ENCODE measurements at places on chromosomes 2 and 18.

- DNase-seq = no peak
Observed at GRCh38 chr18:45828917-45829811, 3.7 kb downstream of the SIGLEC15 start.

DNA sequence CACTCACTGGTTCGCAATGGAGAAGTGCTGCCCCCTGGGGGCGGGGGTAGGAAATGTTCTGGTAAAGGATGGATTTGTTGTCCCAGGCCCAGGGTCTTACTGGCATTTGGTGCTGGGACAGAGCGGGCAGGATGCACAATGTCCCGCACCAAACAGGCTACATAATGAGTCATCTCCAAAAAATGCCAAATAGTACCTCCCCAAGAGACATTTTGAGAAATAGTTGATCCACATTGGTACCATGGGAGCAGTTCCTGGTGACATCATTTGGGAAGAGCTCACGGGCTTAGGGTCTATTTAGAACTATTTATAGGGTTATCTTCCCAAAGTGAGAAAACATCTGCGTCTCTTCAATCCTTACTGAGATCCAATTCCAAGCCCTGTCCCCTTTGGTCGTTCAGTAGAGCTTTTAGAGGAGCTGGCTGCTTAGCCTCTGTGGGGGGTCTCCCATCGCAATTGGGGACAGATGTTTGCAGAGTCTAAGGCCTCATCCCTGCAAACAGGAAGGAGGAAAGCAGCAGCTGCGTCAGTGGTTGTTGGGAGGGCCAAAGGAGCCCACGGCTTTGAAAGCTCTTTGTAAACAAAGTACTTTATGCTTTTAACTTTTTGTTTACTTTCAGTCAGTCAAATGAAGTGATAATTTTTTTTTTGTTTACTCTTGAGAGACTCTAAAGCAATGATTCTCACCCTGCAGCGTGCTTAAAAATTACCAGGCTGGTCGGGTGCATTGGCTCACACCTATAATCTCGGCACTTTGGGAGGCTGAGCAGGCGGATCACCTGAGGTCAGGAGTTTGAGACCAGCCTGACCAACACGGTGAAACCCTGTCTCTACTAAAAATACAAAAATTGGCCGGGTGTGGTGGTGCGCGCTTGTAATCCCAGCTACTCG is 49.3 kb downstream of the GREB1 start:
- no peak for DNase-seq

GRCh38 chr2:109662889-109663288 is 48.7 kb downstream of the SOWAHC start:
- DNase-seq = no peak

GRCh38 chr2:182444806-182445205 is 18.0 kb upstream of the PDE1A start:
- DNase-seq = no peak

DNA sequence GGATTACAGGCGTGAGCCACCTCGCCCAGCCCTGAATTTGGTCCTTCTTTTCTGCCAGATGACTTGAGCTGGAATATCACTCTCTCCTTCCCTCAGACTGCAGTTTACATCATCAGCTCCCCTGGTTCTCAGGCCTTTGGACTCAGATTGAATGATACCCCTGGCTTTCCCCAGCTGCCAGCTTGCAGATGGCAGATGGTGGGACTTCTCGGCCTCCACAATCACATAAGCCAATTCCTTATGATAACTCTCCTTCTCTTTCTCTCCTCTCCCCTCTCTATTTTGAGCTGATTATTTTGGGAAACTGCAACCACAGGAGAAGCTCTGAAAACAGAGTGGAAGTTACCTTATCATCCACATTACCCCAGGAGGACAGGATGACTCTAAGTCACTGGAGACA is 33.4 kb upstream of the ATP8B1 start:
- DNase-seq = no peak

- DNase-seq = no peak
Observed at GRCh38 chr18:51339856-51340255, 142.4 kb upstream of the MEX3C start.

DNA sequence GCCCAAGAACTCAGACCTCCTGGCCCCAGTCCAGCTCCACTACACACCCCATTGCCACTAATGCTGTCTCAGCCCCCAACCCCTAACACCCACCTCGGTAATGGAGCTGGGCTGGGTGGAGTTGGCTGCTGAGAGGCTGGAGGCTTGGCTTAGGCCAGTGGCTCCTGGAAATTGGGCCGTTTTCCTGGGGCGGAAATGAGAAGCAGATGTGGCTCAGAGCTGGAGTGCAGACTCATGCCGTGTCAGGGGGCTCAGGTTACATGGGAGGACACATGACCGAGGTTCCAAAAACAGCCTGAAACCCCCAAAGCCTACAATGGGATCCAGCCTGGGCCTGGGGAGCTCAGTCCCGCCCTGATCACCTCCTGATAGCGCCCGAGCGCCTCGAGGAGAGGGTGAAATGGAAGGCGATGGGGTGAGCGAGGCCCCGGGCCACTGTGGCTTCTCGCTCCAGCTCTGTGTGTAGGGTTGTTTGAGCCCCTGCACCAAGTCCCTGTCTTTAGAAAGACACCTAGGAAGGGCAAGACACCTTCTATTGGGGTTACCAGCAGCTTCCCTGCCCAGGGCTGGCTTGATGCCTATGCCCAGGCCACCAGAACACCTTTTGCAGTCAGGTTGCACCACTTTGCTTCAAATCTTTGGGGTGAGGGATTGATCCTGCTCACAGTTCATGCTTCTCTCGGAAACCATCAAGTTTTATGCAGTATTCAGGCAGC is 175.7 kb upstream of the HAAO start:
- DNase-seq = no peak

- DNase-seq = no peak
Observed at GRCh38 chr2:162591403-162592083, 247.0 kb downstream of the KCNH7 start.

DNA sequence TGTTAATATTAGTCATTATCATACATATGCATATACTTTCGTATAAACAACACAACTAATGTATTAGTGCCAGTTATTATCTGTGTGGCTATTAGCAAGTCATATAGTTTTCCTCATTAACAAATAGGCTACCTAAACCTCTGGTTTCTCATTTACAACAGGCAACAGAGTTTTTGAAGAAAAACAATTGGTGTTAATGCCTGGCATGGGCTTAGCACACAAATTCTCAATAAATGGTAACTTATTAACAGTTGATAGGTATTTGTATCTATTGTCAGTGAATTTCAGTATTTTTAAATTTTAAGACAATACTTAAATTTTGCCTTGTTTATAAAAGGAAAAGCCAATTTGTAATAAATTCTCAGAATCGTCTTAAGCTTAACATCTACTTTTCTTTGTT is 182.5 kb downstream of the PMAIP1 start:
- no peak for DNase-seq

GRCh38 chr2:85502720-85503119 is 36.2 kb upstream of the MAT2A start:
- no peak for DNase-seq

GRCh38 chr2:118530976-118531375 is 316.5 kb downstream of the EN1 start:
- no peak for DNase-seq

GRCh38 chr18:79378536-79379250 is 17.0 kb upstream of the NFATC1 start:
- no peak for DNase-seq

GRCh38 chr2:132691556-132691955 is 21.6 kb upstream of the LYPD1 start:
- DNase-seq = no peak

GRCh38 chr2:165593081-165593480 is 123.6 kb downstream of the CSRNP3 start:
- DNase-seq = no peak

DNA sequence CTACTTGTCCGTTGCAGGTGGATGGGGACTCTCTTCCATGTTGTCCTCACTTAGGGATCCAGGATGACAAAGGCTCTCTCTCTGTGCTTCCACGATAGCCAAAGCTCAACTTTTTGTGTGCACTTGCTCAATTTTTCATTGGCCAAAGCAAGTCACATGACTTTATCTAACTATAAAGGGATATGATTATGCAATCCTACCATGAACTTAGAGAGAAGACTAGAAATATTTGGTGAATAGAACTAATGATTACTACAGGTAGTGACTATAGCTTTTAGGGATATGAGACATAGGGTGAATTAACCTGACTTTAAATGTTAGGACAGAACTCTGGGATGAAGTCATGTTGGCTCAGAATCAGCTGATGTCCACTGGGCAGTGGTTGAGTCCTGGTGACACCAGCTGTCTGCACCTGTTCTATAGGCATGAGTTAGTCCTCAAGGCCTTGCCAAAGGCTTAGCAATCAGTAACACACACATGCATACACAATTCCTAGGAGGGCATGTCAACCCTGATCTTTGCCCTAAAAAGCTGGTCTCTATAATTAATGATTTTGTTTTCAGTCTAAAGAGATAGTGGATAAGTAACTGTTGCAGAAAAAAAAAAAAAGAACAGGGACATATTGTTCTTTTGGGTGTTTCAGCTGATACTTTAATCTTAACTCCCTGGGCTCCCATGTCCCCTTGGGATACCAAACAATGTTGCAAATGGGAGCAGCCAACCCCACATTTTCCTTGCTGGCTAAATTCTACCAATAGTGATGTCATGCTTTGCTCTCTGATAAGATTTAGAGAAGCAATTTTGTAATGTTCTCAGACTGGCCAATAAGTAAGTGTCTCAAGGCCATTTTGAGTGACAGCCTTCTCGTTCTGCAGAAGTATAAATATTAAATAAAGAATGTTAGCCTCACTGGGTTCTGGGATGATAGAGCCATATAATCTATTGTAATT is 12.5 kb upstream of the HK2 start:
- no peak for DNase-seq

DNA sequence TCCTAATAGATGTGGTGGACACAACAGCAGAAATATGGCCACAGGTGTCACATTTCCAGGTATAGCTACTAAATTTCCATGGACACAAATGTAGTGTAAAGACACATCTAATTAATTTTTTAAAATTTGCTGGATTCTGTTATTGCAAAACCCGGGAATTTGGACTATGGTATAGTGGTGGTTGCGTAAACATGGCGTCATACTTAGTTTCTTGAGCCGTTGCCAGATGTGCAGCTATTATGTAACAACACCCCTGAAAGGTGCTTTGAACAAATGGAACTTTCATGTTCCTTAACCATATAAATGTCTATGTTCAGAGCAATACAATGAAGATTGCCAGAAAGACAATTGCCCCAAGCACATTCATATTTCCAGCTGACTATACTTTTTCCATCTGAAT is 85.9 kb downstream of the HRH4 start:
- no peak for DNase-seq

- DNase-seq = no peak
Observed at GRCh38 chr18:78090584-78090983, 840.9 kb downstream of the GALR1 start.

GRCh38 chr18:44750774-44751173 is 70.1 kb downstream of the SETBP1 start:
- DNase-seq = no peak

DNA sequence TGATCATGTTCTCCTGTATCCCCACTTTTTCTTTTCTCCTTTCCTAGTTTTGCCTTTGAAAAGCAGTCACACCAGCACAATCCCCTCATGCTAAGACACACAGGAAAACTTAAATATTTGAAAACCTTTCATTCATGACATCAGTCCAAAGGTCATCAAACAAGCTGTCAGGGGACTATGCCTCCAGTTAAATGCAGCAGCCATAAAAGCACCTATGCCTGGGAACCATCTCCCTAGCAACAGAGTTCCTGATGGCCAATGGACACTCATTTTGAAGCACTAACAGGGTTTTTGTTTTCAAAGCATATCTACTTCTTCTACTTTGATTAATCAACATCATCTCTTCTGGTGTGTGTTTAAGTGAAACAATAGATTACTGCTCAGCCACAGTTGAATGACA is 286.4 kb upstream of the PARD3B start:
- DNase-seq = no peak

DNA sequence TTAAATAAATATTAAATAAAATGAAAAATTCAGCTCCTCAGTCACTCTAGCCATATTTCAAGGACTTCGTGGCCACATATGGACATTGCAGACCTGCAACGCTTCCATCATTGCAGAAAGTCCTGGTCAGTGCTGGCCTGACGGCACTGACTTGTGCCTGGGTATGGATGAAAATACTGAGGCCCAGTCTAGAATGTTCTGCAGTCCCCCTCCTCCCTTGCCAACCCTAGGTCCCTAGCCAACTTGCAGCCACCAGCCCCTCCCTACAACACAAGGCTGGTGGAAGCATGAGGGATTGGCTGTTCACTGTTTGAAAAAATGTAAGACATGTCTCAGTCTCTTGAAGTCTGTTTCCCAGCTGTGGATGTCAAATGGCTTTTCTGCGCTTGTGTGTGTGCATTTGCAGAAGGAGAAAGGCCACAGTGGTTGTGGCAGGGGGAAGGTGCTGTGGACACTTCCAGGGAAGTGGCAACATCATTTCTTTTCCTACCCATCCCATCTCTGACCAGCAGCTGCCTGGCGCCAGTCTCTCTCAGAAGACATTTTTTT is 9.9 kb downstream of the IGFBP5 start:
- DNase-seq = no peak

- DNase-seq = no peak
Observed at GRCh38 chr18:59546188-59546587, 151.0 kb downstream of the CCBE1 start.

- DNase-seq = no peak
Observed at GRCh38 chr2:152391318-152391717, 56.3 kb downstream of the FMNL2 start.

GRCh38 chr2:9102861-9103662 is 99.6 kb upstream of the MBOAT2 start:
- no peak for DNase-seq

DNA sequence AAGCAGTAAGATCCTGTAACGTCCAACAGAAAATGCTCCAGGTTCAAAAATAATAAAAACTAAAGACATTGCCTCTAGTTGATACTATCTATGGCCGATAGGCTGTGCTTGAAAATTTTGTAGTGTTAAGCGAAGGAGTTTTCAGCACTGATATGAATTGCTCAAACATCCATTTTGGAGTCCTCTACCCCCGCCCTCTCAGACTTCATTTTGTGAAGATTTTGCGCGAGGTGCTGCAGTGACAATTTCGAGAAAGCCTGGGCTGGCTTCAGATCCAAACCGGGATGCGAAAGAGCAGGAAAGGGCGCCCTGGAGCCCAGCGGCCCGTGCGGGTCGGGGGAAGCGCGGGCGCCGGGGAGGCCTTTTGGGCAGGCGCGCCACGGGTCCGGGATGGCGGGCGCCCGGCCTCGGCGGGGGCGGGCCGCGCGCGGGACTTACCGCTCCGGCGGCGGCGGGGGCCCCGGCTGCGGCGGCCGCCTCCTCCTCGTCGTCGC is 1.8 kb downstream of the SP3 start:
- no peak for DNase-seq

GRCh38 chr2:12223732-12224131 is 477.3 kb downstream of the LPIN1 start:
- no peak for DNase-seq

All from esophagus squamous epithelium (tissue), 5 donors.